ENCODE measurements at places on chromosomes 11 and 22. TPM values are rescaled to one million over a fixed set of nuclear protein-coding genes. Genes with fewer than 3 reads are reported as not detected.

- DNase-seq, result no peak
These were observed 2.3 kb upstream of the SMPD1 start for GRCh38 chr11:6387811-6388599.

GRCh38 chr22:29072193-29072978 lies 449 bp upstream of the KREMEN1 start:
- peak; percentile 69 for DNase-seq

DNA sequence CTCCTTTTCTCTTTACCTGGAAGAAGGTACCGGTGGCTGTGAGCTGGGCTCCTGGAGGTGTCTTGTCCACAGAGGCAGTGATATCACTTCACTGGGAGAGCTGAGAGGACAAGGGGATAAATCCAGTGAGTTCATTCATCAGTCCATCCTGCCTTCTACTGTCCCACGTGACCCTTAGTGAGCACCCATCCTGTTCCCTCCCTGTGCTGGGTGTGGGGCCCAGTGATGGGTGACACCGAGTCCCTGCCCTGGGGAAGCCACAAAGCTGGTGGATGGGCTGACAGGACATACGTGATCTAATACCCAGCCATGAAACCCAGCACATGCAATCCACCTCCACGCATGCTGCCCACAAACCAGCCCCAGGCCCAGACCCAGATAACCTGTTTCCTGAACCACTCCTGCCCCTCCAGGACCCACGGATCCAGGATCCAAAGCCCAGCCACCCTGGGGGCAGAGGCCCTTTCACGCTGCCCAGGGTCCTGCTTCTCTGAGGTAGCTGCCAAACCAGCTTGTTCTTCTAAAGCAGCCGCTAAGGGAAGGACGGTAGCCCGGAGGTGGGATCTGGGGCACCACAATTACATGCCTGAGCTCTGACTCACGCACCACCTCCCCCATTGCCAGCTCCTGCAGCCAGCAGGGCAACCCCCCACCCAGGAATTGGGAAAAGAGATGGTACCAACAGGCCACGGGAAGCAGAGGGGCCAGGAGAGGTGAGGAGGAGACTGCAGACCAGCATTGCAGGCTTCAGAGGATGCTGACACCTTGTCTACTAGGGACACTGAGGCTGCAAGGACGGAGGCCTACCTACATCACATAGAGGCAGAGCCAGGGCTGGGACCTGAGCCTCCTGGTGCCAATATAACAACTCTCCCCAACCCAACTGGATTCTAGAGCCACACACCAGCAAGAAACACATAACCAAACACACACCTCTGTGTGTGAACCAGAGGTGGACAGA lies 35.2 kb downstream of the GDPD5 start:
- no peak for DNase-seq

DNA sequence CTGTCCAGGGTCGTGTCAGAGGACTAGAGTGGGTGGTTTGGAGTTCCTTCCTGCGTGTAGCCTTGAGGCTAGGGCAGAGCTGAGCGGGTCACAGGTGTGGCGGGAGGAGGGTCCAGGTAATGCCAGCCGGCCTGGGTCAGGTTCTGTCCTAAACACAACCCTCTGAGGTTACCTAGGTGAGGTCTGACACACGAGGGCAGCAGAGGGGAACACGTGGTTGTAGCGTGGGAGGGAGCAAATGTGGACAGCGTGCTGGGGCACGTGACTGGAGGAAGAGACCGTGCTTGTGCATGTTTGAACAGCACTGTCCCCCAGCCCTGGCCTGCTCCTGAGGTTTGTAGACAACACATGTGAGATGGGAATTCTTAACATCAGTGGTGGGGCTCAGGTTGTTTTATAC lies 13.1 kb downstream of the MOV10L1 start:
- DNase-seq, result no peak

- no peak for DNase-seq
These were observed 264.5 kb upstream of the SORL1-AS1 start for GRCh38 chr11:121717296-121717695.

DNA sequence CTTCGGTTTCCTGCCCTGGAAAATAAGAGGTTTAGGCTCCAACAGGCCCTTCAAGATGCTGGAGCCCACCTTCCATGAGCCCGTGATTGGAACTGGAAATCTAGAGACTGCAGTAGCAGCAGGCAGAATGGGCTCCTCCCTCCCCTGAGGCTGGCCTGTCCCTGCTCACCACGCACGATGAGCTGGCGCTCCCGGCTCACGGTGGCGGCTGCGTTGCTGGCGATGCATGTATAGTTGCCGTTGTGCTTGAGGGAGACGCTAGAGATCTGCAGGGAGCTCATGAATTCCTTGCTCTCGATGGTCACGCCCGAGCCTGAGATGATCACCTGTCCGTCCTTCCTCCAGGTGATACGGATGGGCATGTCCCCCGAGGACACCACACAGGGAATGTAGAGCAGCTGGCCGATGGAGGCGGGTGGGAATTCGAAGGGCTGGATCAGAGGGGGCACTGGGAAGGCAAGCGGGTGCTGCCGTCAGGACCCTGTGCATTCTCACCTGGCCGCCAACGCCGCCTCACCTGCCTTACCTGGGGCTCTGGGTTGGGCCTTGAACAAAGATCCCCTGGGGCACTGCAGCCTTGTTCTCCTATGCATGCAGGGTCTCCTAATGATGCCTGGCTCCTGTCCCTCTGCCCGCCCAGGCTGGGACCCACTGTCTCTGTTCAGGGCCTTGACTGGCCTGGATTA lies 177.8 kb downstream of the CEP164 start:
- no peak for DNase-seq

DNA sequence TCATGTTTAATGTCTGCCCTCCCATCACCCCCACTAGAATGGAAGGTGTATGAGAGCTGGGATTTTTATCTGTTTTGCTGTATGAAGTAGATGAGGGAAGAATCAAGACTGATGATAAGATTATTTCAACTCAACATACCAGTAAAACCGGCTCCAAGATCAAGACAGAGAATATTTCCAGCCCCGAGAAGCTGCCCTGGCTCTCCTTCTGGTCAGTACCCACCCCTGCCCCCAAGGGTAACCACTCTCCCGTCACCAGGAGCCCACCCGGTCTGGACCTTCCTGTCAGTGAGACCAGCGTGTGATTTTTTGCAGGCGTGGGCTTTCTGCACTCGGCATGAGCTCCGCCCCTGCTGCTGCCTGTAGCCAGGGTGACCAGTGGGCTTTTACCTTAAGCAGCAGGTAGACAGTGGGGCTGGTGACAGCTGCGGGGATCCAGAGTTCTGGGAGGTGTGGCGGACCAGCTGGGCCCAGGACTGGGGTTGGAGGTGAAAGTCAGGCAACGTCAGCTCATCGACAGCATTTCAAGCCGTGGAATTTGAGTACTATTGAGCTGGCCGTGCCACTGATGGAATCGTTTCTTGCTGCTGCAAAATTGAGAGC lies 25.6 kb downstream of the RPL3 start:
- DNase-seq, result no peak

GRCh38 chr11:68118706-68119448 lies 2.3 kb downstream of the CHKA start:
- no peak for DNase-seq

DNA sequence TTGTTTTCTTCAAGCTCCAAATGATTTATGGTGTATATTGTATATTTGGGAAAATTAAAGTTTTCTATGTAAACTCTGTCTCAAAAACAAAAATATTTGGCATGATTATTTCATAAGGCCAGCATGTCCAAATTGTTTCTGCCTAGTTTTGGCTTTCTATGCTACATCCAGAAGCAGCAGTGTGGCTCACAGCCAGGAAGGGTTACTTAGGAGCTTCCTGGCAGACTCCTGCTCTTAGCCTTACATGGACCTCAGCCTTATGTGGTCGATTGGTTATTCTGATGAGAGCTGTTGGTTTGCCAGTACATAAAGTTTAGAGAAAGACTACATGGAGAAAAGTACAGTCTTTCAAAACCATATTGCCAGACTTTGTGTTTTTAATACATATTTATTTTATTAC lies 297.7 kb upstream of the FAT3 start:
- no peak for DNase-seq

DNA sequence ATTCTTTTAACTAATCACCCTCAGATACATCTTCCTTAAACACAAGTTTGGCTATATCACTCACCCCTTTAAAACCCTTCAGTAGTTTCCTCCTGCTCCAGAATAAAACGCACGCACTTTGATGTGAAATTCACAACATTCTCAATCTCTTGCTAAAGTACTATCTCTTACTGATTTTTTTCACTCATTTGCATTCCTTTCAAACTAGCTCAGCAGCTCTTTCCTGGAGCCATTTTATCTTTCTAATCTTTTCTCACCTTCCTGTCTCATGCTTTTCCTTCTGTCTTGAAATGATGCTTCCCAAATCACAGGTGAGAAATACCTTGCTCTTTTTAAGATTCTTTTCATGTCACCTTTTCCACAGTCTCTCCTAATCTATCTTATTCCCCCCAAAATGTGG lies 1074.4 kb downstream of the DLG2 start:
- DNase-seq, result no peak

The KCNJ1 gene
- 0.19 TPM for total RNA-seq

The ADORA2A gene
- 77.4 TPM for total RNA-seq

The CEP126 gene
- total RNA-seq, result 0.42 TPM

The HBG2 gene
- total RNA-seq, result 5,270 TPM

The FOLR3 gene
- total RNA-seq, result 0.33 TPM

The CFAP300 gene
- total RNA-seq, result 0.66 TPM

The MUC15 gene
- 6.1 TPM for total RNA-seq
